Activated naive CD8-positive, alpha-beta T cell treated with anti-CD3 and anti-CD28 coated beads for 36 hours (primary cell): ENCODE measurements at places on chromosomes 6 and 20. TPM values are rescaled to one million over a fixed set of nuclear protein-coding genes. Genes with fewer than 3 reads are reported as not detected.

TREML2 gene
- total RNA-seq, result 8.9 TPM

GRCh38 chr6:132818404-132819359 is 4.3 kb downstream of the RPS12 start:
- H3K27ac ChIP-seq, result peak overlapping the region; percentile 97
- H3K4me1 ChIP-seq, result peaks cover 50% of the 10 kb centered on the region
- DNase-seq, result no peak
- peaks cover 28% of the 10 kb centered on the region for H3K27me3 ChIP-seq

DNA sequence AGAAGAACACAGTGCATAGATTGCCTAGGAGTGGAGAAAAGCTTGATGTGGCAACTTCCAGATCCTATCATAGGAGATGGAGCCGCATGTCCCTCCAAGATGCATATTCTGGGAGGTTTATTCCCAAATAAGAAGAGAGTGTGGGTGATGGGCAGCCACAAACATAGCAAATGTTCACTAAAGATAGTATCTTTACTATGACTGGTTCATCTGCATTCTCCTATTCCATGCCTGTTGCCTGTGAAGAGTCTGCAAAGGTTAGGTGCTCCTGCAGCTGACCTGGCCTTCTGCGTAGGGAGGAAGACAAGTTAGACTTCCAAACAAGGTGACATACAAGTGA is 14.5 kb upstream of the CCN6 start:
- H3K27ac ChIP-seq, result no peak overlapping the region
- no peak for DNase-seq
- H3K4me3 ChIP-seq, result no peak overlapping the region
- peaks cover 70% of the 10 kb centered on the region for H3K4me1 ChIP-seq

DNA sequence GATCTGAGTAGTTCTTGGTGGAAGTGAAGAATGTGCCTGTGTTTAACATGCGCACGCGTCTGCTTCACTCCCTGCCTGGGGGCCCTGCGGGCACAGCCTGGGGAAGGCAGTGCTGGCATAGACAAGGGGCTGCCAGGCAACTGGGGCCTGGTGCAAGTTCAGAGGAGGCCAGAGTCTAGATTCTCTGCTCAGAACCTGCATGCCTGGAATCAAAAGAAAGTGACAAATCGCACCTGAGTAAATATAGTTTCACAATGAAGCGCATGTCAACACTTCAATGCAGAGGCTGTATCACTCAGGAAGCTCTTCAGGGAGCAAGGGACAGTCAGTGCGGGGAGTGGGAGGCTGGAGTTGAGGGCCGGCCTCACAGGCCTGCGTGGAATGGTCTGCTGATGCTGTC is 24.2 kb upstream of the PPP1R14C start:
- peaks cover 13% of the 10 kb centered on the region for H3K27me3 ChIP-seq
- no peak overlapping the region for H3K4me3 ChIP-seq
- no peaks in the 10 kb centered on the region for H3K36me3 ChIP-seq
- H3K4me1 ChIP-seq, result peaks cover 8% of the 10 kb centered on the region
- no peak overlapping the region for H3K27ac ChIP-seq

GRCh38 chr20:33925867-33926266 is 67.8 kb upstream of the RALY start:
- no peak for DNase-seq
- H3K4me1 ChIP-seq, result no peaks in the 10 kb centered on the region
- no peaks in the 10 kb centered on the region for H3K36me3 ChIP-seq
- H3K27me3 ChIP-seq, result no peaks in the 10 kb centered on the region
- no peak overlapping the region for H3K4me3 ChIP-seq
- H3K27ac ChIP-seq, result no peak overlapping the region

- DNase-seq, result no peak
- no peak overlapping the region for H3K27ac ChIP-seq
- no peaks in the 10 kb centered on the region for H3K4me1 ChIP-seq
- peaks cover 4% of the 10 kb centered on the region for H3K27me3 ChIP-seq
- no peak overlapping the region for H3K4me3 ChIP-seq
Measured at GRCh38 chr6:14393910-14394309, 276.3 kb downstream of the CD83 start.

KIF25 gene
- total RNA-seq, result not detected

DNA sequence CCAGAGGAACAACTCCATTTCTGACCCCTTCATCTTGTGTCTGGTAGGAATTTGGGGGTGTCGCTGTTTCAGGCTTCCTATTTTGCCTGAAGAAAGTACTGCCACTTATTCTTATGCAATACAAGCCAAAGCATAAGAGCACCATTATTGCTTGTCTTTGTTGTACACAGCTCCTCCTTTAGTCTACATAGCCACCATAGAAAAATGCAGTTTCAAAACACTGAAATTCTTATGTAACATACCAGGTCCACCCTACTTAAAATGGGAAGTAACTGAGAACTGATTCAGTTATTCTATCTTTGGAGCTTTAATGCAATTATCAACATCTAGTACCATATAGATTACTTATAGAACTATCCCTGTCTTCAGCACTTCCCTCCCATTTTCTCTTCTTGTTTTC is 255.5 kb downstream of the ARHGAP18 start:
- no peaks in the 10 kb centered on the region for H3K27me3 ChIP-seq
- DNase-seq, result no peak
- peaks cover 3% of the 10 kb centered on the region for H3K36me3 ChIP-seq
- peaks cover 37% of the 10 kb centered on the region for H3K4me1 ChIP-seq

DNA sequence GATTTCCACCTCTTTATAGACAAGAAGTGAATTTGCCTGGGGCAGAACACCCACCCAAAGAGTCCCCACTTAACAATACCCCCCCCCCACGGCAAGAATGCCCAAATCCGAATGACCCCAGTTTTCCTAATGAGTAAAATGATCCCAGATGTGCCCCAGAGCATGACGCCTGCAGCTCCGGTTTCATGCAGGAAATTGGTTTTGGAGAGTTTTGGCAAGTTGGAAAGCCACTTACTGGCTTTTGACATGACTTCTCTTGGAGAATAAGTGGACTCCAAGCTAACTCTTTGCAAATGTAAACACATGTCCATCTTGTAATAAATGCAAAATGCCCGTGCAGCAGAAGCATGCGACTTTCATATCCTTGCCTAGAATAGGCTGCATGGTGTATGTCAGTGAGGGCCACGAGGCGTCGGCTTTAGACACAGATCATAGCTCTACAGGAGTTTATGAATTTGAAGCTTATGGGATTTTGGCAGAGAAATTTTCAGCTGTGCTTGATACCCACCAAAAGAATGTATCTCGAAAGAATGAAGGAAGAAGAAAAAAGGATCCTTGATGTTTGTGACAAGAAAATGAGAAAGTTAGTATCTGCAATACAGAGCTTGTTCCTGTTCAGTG is 24.2 kb downstream of the EDN3 start:
- DNase-seq, result no peak
- H3K4me1 ChIP-seq, result no peaks in the 10 kb centered on the region
- H3K4me3 ChIP-seq, result no peak overlapping the region
- no peaks in the 10 kb centered on the region for H3K27me3 ChIP-seq
- H3K36me3 ChIP-seq, result no peaks in the 10 kb centered on the region

CFAP206 gene
- total RNA-seq, result not detected

ATRN gene
- total RNA-seq, result 7.3 TPM

- H3K27me3 ChIP-seq, result peaks cover 29% of the 10 kb centered on the region
- H3K4me3 ChIP-seq, result peak overlapping the region; percentile 81
- H3K27ac ChIP-seq, result peak overlapping the region; percentile 83
- H3K4me1 ChIP-seq, result peaks cover 7% of the 10 kb centered on the region
- peak; percentile 35 for DNase-seq
- H3K36me3 ChIP-seq, result peaks cover 10% of the 10 kb centered on the region
Measured at GRCh38 chr20:26209171-26209941, 512.7 kb upstream of the ZNF337 start.

DNA sequence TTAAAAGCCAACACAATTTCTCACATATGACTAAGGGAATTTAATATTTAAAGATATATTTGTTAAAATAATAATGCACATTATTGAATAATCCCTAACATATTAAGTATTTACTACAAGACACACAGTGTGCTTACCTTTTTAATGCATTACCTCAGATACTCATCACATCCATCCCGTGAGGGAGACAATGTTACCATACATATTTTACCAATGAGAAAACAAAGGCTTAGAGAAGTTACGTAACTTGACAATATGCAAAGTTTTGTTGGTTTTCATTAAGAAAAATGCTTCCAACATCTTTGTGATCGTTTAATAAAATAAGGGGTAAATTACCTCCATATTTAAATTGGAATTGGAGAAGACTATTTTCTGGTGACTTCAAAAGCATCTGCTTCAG is 4.3 kb downstream of the IFNGR1 start:
- no peak overlapping the region for H3K27ac ChIP-seq
- peaks cover 45% of the 10 kb centered on the region for H3K4me1 ChIP-seq
- H3K27me3 ChIP-seq, result no peaks in the 10 kb centered on the region
- DNase-seq, result no peak
- peaks cover 17% of the 10 kb centered on the region for H3K36me3 ChIP-seq

- no peaks in the 10 kb centered on the region for H3K36me3 ChIP-seq
- H3K4me1 ChIP-seq, result no peaks in the 10 kb centered on the region
- no peak overlapping the region for H3K4me3 ChIP-seq
- no peak for DNase-seq
Measured at GRCh38 chr6:34057191-34057590, 88.7 kb downstream of the GRM4 start.

CTAGE9 gene
- not detected for total RNA-seq

GTSF1L gene
- total RNA-seq, result not detected

DNA sequence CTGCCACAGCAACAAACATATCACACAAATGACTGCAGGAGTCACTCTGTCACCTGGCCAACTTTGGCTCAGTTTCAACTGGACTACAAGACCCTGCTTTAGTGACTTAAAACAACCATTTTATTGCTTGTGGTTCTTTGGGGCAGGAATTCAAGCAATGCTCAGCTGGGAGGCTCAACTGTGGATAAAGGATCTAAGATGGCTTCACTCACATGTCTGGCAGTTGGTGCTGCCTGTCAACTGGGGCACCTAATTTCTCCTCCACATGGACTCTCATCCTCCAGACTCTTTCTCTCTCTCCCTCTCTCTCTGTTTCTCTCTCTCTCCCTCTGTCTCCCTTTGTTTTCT is 2.8 kb upstream of the EPB41L2 start:
- no peaks in the 10 kb centered on the region for H3K36me3 ChIP-seq
- no peaks in the 10 kb centered on the region for H3K27me3 ChIP-seq
- no peak overlapping the region for H3K27ac ChIP-seq

CGAS gene
- 27.9 TPM for total RNA-seq

- H3K36me3 ChIP-seq, result peaks cover 5% of the 10 kb centered on the region
- peaks cover 30% of the 10 kb centered on the region for H3K4me1 ChIP-seq
- H3K27ac ChIP-seq, result no peak overlapping the region
- peak overlapping the region; percentile 76 for H3K4me3 ChIP-seq
- H3K27me3 ChIP-seq, result no peaks in the 10 kb centered on the region
Measured at GRCh38 chr20:32482442-32483261, 102.5 kb downstream of the NOL4L start.

SPTLC3 gene
- total RNA-seq, result 1.7 TPM

CDH26 gene
- 0.66 TPM for total RNA-seq

- H3K27me3 ChIP-seq, result peaks cover 3% of the 10 kb centered on the region
- no peak overlapping the region for H3K27ac ChIP-seq
- no peak overlapping the region for H3K4me3 ChIP-seq
- H3K4me1 ChIP-seq, result peaks cover 13% of the 10 kb centered on the region
- H3K36me3 ChIP-seq, result no peaks in the 10 kb centered on the region
Measured at GRCh38 chr6:156175971-156176421, 601.2 kb upstream of the ARID1B start.

GRCh38 chr6:81265106-81265505 is 487.4 kb downstream of the TENT5A start:
- no peaks in the 10 kb centered on the region for H3K36me3 ChIP-seq
- H3K27me3 ChIP-seq, result no peaks in the 10 kb centered on the region
- H3K27ac ChIP-seq, result no peak overlapping the region
- DNase-seq, result no peak
